Activated T-helper 9 cell treated with anti-CD3 and anti-CD28 coated beads, Interleukin-2, amount 50 U/mL, for 16 hours (primary cell): ENCODE measurements at places on chromosomes 11 and 22.

- DNase-seq, result no peak
Measured at GRCh38 chr22:20656902-20657836, 116.7 kb upstream of the SERPIND1 start.

DNA sequence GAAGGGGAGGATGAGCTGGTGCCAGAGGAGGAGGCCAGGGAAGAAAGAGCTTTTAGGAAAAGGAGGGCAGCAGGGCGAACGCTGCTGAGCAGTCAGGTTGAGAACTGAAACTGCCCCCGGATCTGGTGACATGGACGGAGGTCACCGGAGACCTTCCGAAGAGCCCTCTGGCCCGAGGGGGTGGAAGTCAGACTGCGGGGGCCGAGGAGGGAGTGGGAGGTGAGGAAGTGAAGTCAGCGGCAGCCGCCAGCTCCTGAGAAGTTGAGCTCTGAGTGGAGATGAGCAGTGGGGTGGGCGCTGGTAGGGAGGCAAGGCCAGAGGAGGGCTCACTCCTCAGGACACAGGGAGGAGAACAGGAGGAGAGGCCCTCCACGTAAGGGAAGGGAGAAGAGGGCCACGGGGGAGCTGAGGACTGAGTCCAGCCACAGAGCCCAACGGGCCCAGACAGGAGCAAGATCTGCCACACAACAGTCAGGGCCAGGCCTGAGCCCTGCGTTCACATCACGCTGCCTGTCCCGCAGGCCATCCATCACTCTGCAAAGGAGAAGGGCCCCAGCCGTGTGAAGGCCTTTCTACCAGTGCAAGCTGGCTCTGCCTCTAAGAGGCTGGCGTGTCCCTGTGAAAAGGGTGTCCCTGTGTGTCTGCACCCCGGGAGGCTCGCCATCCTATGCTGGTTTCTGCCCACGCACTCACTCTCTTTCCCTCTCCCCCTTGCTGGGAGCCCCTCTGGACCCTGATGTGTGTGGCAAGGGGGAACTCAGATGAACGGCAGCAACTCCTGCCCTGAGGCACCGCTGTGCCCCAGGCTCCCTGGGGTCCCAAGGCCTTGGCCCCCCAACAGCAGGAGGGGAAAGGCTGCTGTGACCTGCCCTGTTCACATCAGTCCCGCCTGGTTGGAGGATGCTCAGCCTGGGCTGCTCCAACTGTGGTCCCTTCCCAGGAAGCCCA, 19.0 kb upstream of the LRRC32 start:
- no peak for DNase-seq

- no peak for DNase-seq
Measured at GRCh38 chr22:28466399-28466798, 213.2 kb downstream of the TTC28 start.

DNA sequence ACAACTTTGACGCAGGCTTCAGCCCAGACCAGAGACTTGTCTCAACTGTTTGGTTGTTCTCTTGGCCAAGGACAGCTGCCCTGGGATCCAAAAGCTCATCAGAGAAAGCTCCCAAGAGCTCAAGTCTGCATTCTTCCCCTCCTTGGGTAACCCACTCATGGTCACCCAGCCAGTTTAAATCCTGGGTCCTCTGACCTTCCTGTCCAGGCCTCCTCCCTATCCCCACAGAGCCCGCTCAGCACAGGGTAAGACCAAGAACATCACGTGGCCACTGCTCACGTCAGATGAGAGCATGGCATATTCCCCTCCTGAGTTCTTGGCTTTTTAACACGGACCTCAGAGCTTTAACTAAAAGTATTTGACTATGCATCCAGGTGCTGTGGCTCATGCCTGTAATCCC, 25.8 kb downstream of the TSKU start:
- no peak for DNase-seq

GRCh38 chr11:123195188-123196059, at the start of gene CLMP:
CLMP (minus strand) TSS chr11:123195248; CDS start chr11:123194940, 308 bp downstream.
- DNase-seq, result no peak

- no peak for DNase-seq
Measured at GRCh38 chr22:27300536-27301285, 500.8 kb downstream of the MN1 start.
